ENCODE measurements at places on chromosomes 2 and 18.

- DNase-seq, result no peak
These were observed 716.5 kb upstream of the LRATD1 start for GRCh38 chr2:13916066-13916465.

DNA sequence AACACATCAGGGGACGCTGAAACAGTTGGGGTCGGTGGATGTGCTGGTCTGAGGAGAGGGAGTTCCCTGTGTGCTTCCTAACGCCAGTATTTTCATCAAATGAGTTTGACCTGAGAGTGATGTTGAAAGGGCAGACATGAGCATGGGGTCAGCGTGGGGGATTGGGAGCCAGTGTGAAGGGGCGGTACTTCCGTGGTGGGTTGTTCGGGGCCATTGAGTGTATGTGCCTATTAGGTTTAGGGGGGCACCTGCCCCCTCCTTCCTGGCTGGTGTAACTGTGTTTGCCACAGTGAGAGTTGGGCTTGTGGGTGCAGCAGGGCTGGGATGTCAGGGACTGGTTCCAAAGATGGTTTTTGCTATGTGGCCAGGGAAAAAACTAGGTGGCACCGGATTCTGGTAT, 24.4 kb downstream of the SPEG start:
- DNase-seq, result no peak

DNA sequence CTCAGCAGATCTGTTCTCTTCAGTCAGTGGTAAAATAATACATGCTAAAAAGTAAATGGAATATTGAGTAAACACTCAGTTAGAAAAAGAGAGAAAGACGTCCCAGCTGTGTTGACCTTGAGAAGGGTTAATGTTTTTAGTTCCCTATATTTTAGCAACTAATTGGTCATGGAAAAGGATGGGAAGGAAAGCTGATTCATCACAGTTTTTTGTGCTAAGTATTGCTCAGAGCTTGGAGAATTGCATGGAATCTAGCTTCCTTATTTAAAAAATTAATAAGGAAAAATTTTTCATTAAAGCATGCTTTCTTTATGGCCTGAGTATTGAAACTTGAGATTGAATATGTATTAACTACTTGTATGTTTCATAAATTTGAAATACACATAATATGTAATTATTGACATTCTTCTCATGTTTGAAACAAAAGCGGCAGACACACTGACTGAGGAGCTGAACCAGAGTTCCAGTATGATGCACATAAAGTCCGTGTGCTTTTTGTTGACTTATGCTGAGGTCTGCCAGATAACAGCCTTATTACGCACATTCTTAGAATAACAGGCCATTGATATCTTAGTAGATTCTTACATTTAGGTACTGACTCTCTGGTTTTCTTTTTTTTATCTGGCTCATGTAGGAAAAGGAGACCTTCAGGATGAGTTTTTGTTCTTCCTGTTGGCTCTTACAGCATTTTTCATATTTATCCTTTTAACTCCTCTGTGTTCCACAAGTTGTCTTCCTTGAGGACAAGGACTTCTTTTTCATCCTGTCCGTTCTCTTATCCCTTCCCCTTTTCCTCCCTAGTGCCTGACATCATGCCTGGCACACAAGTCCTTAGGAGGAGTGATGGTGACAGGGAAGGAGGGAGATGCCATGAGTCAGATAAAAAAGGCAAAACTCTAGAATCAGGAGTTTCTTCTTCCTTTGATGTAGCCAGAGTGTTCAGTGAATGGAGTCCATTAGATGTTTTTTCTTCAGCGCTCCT, 194.1 kb downstream of the PTPRM start:
- no peak for DNase-seq

DNA sequence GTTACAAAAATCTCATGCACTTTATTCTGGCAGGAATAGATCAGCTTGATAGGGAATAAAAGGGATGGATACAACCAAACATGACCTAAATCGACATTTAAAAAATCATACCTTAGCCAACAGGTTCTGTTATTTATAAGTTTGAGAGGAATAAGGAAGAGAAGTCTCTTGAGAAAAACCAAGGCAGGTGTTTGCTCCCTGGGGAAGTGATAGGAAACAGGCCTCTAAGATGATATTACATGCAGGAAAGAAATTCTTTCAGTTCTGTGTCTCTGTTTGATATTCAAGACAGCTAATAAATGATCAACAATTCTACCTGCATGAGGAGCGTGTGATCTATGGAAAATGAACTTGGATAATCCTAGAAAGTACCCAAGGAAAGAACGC, 184.8 kb upstream of the ZEB2 start:
- DNase-seq, result no peak

DNA sequence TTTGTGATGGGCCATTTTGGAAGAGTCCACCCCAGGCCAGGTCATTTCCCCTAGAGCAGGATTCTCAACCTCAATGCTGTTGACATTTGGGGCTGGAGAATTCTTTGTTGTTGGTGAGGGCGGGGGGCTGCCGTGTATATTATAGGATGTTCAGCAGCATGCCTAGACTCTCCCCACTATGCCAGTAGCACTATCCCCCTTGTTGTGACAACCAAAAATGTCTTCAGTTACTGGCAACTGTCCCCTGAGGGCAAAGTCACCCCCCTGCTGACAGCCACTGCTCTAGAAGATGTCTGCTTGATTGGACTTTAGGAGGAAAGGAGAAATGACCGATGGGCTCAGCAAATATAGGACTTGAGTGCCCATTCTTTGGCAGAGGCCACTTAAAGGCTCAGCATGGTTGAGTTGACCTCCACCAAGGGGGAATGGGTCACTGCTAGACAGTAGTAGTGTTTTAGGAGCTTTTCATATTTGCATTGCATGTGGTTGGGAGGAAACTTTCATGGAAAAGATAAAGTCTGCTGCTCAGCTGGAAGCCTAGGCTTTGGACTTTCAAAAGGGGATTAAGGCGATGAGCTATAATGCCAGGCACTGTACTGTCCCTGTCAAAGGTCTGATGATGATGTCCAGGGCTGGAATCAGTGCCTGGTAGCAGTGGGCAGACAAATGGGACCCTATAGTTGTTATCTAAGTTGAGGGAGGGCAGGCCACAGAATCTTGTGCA, 61.1 kb upstream of the MCFD2 start:
- DNase-seq, result no peak

GRCh38 chr18:21110713-21111345, 784 bp downstream of the ROCK1 start:
- DNase-seq, result no peak

DNA sequence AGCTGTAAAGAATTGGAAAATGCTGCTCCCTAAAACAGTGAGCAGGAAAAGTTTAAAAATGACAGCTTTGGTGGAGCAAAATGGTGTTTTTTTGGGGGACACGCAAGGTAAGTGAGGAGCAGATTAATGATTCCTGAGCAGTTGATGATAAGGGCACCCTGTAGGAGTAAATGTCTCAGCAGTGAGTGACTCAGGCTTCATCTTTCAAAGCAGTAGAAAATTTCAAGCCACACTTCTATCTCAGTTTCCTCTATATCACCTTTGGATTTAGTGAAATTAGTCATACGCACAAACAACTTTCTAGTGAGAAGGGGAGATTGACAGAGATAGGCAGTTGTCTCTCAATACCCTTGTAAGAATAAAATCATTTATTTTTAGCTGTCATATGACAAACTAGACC, 709.0 kb upstream of the FAM98A start:
- DNase-seq, result no peak

DNA sequence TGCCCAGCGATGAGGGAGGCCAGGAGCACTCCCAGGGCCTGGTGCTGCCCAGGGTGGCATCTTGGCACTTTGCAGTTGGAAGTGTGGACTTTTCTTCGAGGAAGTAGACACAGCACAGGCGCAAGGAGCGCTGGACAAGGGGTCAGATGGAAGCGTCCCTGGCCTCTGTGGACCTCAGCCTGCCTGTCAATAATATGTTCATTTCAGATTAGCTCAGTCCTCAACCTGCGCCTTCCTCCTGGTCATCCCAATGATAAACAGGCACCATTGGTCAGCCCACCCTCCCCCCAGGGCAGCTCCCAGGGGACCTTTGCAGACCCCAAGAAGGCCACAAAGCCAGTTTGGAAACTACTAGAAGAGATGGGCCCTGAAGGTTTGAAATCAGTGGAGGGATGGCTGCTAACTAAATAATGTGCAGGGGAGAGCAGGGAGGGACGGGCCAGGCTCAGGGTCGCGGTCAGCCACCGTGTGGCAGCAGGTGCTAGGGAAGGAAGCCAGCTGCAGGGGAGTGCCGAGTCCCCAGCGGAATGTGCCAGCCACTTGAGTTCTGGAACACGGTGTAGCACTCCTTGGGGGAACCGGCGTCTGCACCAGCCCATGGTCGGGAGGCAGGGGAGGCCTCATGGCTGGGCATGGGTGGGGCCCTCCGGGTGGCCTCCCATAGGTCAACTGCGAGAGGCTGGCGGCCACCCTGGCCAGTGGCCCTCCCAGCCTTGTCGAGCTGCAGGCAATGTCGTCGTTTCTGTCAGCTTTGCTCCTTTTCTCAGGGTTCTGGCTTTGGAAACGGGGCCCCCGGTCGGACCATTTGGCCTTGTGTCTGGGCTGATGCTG, 59.9 kb downstream of the ADI1 start:
- no peak for DNase-seq

- DNase-seq, result no peak
These were observed 8.8 kb downstream of the NR4A2 start for GRCh38 chr2:156323754-156324153.

DNA sequence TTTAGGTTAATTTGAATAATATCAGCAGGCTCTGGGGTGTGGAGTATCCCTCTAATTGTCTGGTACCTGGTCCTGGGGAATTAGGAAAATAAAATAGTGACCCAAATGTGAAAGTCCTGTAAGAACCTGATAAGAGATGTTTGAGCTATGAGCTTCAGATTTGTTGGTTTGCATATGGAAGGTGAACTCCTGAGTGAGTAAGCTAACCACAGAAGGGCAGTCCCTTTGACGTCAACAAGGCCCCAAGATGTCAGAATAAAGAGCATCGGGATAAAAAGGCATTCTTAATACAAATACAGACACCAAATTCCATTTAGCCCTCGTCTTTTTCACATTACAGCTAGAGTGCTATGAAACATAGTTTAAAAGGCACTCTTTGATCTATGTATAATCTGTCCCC, 1366.3 kb upstream of the TMEFF2 start:
- no peak for DNase-seq

DNA sequence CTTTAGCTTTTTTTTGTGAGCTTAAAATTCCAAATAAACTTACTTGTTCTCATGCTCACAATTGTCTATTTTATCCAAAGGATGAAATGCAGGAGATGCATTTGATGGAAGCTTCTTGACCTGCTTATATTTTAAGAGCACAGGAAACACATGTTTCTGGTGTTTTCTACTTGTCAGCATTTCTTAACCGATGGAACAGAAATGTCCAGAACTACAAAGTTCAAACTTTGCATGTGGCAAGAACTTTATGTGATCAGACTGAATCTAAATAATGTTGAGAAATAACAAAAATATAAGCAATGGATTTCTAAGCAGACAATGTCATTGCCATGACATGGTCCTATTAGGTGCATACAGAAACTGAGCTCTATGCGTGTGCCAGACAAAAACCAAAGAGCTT, 9.9 kb upstream of the CTLA4 start:
- DNase-seq, result no peak

- DNase-seq, result no peak
These were observed 872 bp downstream of the ASB1 start for GRCh38 chr2:238427435-238428162.

GRCh38 chr18:23809415-23809814, 120.2 kb downstream of the LAMA3 start:
- DNase-seq, result no peak

- no peak for DNase-seq
These were observed 249.2 kb upstream of the FIGN start for GRCh38 chr2:163984986-163985385.

DNA sequence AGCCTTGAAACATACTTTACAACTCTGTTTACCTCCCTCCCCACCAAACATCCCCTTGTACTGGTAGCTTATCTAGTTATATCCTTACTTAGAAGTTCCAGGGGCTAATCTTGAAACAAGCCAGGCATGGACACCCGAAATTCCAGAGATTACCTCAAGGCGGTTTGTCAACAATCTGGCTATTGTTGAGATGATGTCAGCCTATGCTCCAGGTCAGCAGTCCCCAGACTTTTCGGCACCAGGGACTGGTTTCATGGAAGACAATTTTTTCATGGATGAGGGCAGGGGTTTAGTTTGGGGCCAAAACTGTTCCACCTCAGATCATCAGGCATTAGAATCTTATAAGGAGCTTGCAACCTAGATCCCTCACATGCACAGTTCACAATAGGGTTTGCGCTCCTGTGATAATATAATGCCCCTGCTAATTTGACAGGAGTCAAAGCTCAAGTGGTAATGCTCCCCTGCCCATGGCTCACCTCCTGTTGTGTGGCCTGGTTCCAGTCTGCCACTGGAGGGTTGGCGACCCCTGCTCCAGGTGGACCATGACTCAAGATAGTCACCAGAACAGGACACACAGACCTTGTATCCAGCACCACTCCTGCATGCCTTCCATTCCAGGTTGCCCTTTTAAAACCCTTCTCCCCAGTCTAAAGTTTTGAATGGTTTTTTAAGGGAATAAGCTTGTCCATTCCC, 171.2 kb downstream of the SPAG16 start:
- no peak for DNase-seq

DNA sequence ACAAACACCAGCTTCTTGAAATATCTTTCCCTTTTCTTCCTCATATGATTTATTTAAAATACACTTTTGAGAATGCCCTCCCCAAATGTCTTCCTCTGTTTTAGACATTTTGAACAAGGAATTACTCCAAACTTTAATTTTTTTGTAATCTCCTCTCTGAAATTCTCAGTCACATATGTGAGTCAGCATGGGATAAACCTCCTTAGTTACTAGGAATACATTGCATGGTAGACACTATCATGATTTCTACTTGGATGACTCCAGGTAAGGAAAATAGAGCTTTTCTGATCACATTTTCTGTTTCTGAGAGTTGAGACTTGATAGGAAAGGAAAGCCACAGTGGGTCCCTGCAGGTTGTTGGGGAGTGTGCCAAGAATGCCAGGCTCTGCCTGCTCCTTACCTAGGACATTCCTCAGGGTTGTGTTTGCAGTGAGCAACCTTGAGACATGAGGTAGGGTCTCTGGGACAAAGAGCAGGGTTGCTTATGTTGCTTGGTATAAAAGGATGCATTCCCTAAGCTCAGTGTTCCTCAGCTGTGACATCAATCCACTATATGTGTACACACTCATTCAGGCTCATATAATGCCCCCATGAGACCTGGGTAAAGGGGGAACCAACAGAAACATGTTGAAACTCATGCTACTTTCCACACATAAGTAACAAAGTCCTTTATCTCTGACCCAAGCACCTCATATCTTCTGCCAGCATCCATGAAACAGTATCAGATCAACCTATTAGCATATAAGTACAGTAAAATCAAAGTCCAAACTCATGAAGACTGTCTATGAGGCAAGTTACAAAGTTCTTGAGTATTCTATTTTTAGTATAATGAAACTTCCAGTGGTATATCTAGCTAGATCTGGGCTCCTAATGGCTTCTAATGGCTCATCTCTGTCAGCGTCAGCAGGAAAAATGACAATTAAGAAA, 112.8 kb upstream of the SCN1A start:
- DNase-seq, result no peak

- DNase-seq, result no peak
These were observed 136.5 kb downstream of the RNF144A start for GRCh38 chr2:7053650-7054265.

- no peak for DNase-seq
These were observed 26.5 kb downstream of the EPAS1 start for GRCh38 chr2:46323730-46324129.

- no peak for DNase-seq
These were observed 10.6 kb upstream of the TRABD2A start for GRCh38 chr2:84891355-84892010.

- no peak for DNase-seq
These were observed 513.7 kb upstream of the ID2 start for GRCh38 chr2:8168022-8168717.

GRCh38 chr2:222320436-222321395, 21.9 kb upstream of the PAX3 start:
- DNase-seq, result no peak

- no peak for DNase-seq
These were observed 547.9 kb upstream of the ID2 start for GRCh38 chr2:8133913-8134472.

Data from amniotic stem cell (primary cell).